ENCODE measurements at places on chromosomes 4 and X.

- peak; percentile 74 for DNase-seq
Observed at GRCh38 chrX:153598541-153599191, at the start of gene CCNQ. TSS of gene CCNQ (minus strand) at chrX:153599139. CDS start at chrX:153599073, 66 bp downstream.

- DNase-seq, result no peak
Observed at GRCh38 chr4:3160438-3160837, 86.0 kb downstream of the HTT start.

DNA sequence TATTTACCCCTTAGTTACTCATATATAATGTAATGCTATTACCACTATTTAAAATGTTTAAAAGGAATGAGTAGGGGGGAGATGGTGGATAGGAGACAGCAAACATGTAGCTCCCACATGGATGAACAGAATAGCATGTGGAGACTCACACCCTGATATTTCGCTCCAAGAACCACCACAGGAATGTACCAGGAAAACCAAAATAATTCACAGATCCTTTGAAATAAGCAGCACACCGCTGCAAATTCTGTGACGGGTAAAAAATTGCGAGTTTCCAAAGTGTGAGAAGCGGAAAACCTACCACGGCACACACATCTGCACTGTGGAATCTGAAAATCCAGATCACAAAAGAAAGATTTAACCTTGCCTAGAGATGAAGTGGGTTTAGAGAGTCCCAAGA, 428.2 kb downstream of the TLL1 start:
- DNase-seq, result no peak

DNA sequence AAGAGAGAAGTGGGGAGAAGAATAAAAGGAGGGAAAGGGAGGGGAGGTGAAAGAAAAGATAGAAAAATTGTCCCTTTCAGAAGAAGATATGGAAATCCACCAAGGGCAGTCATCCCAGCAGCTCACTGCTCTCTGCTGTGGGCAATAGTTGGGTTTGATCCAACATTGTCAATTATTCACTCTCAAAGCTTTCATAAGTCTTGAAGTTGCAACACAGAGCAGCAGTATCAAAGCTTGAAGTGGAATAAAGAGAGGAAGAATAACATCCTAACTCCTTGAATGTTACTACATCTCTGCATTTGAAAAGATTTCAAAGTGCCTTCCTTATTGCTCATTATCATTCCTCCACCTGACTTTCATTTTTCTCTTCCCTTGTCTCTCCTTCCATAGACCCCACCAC, 62.3 kb upstream of the HHIP start:
- no peak for DNase-seq

DNA sequence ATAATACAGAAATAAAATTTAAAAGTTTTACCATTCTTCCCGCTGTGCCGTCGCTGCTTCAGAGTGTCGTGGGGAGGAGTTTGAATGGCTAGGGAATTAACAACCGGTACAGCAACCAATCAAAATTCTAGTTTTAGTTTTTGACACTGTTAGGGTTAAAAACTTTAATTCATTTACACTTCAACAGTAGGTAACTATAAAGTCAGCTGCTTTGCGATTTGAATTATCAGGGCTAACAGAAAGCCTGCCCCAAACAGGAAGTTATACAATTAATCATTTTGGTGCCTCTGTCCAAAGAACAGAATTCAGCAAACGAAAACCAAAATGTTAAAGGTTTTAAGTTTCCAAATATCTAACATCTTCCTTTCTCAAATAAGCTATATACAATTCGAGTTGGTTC, 2.3 kb downstream of the HNRNPD start:
- DNase-seq, result no peak

GRCh38 chr4:40190019-40190418, 6.8 kb upstream of the RHOH start:
- DNase-seq, result no peak

GRCh38 chrX:9737363-9737762, 28.3 kb downstream of the GPR143 start:
- no peak for DNase-seq

- DNase-seq, result no peak
Observed at GRCh38 chr4:56937262-56937661, 29.6 kb downstream of the REST start.

DNA sequence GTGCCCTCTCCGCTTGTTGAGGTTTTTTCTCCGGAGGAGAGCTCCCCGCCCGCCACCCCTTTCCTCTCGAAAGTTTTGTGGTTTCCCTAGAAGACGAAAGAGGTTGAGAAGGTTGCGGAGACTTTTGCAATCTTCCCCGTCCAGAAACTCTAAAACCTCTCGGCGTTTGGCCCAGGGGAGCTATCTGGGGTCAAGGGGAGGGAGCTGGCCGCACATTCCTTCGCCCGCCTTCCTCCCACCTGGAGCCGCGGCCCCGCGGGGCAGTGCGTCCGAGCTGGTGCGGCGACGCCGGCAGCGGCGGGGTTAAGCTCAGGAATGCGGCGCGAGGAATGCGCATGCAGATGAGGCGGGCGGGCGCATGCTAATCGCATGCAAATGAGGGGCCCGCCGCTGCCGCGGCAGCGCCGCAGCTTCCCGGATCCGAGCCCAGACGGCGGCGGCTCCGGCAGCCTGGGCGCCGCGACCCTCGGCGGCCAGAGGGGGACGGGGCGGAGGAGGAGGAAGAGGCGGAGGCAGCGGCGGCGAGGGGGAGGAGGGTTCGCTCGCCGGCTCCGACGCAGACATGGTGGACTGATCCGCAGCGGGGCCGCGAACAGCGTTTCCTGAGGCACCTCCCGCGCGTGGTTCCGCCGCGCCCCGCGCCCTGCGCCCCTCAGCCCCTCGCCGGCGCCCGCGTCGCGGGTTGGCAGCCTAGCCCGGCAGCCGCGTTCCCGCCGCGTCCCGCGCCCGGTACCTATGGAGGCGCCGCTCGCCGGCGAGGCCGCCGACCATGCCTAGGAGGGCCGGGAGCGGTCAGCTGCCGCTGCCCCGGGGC, at the start of gene WWC2:
WWC2 (plus strand) TSS at position 535 of the 814 bp plus-strand sequence; CDS start at position 770, 235 bp downstream.
- DNase-seq, result peak; percentile 84

GRCh38 chr4:130110770-130111169, 1014.8 kb downstream of the C4orf33 start:
- DNase-seq, result no peak

GRCh38 chr4:96126227-96126626, 286.3 kb downstream of the PDHA2 start:
- no peak for DNase-seq

DNA sequence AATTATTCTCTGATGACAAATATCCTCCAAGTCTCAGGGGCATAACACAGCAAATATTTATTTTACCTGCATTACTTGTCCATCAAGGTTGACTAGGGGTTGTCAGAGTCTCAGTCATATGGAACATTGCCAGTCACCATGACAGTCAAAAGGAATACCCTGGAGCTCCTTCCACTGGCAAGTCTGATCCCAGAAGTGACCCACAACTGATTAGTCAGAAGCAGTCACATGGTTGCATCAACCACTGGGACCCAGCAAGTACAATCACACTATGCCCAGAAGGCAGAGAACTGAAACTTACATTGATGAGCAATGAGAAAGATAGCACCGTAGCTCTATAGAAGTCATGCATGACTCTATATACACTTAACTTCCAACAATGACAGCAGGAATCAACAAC, 41.9 kb upstream of the SOD3 start:
- DNase-seq, result no peak

- DNase-seq, result no peak
Observed at GRCh38 chr4:4662230-4662629, 120.4 kb upstream of the STX18 start.

DNA sequence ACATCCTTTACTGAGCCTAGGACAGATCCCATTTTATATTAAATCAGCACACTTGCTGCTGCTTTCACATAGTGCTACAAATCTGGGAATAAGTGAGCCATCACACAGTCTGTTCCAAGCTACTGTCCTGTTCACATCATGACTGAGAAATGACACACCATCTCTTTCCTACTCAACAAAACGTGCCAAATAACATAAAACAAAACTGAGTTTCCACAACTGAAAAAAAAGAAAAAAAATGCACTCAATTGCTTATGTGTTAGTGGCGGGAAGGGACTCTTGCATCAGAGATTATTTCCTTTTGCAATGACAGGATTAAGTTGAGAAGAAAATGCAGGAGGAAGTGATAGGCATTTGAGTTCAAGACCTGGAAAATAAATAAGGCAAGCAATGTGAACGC, 109.0 kb downstream of the SHROOM4 start:
- no peak for DNase-seq

- no peak for DNase-seq
Observed at GRCh38 chrX:120235284-120235683, 15.3 kb upstream of the ZBTB33 start.

- no peak for DNase-seq
Observed at GRCh38 chrX:15233416-15234015, 36.4 kb downstream of the ASB9 start.

DNA sequence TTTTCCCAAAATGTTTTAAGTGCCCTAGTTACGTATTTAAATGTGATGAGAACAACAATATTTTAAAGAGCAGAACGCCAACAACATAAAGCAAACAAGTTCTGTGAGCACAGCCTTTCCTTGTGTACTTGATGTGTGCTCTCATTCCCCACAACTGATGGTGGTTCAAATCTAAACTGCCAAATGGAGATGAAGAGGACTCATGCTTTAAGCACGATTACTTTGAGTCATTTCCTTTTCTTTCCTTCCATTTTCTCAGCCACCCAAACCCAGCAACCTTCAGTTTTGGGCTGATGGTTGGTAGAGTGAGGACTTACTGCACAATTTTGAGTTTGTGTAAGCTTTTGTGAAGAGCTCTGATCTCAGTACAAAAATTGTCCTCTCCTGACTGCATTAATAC, 1.7 kb downstream of the NSD2 start:
- DNase-seq, result no peak

DNA sequence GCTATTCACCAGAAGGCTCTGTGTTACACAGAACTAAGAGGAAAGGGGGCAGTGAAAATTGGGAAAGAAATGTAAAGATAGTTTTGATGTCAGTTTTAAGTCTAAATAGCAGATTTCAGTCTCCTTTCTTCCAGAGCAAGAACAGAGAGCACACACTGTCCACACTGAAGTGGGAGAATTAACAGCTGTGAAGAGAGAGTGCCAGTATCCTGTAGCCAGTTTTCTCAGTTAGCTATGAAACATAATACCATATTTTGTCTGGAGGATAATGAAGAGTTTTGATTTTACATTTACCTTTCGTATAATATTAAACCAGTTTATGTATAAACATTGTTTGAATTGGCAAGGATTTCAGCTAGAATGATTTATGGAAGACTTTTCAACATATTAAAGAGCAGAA, 35.1 kb downstream of the FBXO8 start:
- DNase-seq, result no peak

DNA sequence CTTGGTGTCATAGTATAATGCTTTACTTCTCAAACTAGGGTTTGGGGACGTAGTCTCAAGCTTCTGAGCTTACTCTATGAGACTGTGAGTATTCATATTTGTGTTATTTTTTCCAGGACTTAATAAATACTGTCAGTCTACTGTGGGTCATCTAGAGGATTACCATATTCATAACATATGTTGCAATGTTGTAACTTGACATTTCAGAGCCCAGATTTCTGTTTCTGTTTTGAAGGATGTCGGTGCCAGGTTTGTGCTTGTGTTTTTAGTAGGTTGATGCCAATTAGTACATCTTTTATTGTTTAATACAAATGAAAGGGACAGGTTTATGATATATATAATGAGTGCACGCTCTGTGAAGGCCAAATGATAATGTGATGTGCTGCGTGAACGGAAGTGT, 69.6 kb downstream of the SPANXN4 start:
- DNase-seq, result no peak

DNA sequence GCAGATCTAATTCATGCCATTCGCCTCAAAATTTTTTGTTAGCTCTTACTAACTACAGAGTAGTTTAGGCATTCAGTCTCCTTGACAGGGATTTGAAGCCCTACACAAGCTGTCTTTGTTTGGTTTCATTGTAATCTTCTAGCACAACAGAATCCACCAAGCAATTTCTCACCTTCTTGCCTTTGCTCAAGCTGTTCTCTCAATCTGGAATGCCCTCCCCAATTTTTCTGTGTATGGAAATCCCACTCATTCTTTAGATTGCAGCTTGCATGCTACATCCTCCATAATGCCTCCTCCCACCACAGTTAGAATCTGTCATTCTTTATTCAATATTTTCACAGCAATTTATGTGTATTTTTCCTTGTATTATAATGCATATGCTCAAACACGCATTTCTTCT, 63.7 kb downstream of the C4orf51 start:
- no peak for DNase-seq

DNA sequence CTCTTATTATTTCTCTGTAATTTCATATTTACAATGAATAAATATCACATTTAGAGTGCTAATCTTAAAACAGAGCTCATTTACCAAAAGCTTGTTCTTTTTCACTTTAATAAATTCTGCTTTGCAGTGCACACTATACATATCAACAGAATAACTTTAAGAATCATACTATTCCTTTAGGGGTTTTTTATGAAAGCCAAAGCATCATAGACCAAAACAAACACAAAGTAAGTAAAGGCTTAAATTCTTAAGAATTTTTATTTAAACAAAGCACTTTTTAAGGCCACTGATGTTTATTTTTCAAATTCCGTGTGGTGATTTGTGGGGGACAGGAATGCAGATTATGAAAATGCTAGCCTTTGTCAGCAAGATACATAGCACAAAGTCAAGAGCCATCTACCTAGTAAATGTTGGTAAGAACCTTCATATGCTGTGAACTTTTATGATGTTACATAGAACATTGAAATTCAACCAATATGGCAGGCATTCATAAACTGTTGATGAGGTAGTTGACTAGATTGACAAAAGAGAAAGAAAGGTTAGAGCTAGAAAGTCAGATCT, 17.8 kb downstream of the TIGD2 start:
- DNase-seq, result no peak

DNA sequence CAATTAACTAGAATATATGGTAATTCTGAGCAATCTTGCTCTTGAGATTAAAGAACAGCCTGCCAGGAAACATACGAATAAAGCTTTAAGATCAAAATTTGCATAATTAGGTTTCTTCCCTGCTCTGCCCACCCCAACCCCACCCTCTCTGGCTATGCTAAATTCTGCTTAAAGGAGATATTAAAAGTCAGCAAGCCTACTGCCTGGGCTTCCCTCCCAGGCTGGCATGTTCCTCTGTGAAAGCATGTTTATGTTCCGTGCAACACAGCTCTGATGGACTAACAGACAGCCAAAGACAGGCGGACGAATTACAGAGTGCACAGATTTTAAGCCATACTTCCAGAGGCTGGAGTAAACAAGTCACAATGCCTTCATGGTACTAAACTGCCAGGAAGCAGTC, 28.4 kb downstream of the CD99L2 start:
- DNase-seq, result no peak

- peak; percentile 87 for DNase-seq
Observed at GRCh38 chrX:39869846-39870601, 227.7 kb downstream of the BCOR start.

- no peak for DNase-seq
Observed at GRCh38 chr4:98728433-98728832, 70.0 kb upstream of the TSPAN5 start.

DNA sequence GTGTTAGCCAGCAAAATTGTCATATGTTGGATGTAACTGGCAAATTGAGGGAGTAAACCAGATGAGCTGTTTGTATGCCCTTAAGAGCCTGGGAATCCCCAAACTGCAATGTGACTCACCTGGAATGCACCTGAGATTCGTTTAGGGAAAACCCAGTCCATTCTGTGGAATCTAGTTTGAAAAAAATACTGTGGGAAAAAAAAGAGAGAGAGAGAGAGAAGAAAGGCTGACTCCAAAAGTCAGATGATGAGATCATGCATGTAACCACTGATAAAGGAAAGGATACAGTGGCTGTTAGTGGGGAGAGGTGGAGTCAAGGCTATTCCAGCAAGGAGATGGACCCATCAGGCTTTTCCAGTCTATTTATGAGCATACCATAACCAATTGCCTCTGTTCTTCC, 48.5 kb downstream of the SLC9A7 start:
- DNase-seq, result no peak

All from activated effector memory CD4-positive, alpha-beta T cell treated with anti-CD3 and anti-CD28 coated beads, Interleukin-2, amount 50 U/mL, for 16 hours (primary cell).